Foreskin melanocyte (primary cell): ENCODE measurements at places on chromosomes 7 and 10.

- DNase-seq, result no peak
Observed at GRCh38 chr10:6912424-6912823, 332.3 kb upstream of the PRKCQ start.

- peak; percentile 48 for DNase-seq
Observed at GRCh38 chr7:6106140-6106904, 75.1 kb downstream of the ANKRD61 start.

GRCh38 chr7:133698127-133698526 is 429.0 kb upstream of the LRGUK start:
- DNase-seq, result no peak

GRCh38 chr10:97444212-97444611 is 1.6 kb downstream of the EXOSC1 start:
- no peak for DNase-seq

- DNase-seq, result no peak
Observed at GRCh38 chr7:128217967-128218652, 23.0 kb upstream of the LEP start.

GRCh38 chr10:100995181-100995580 is 4.4 kb upstream of the LZTS2 start:
- DNase-seq, result no peak

DNA sequence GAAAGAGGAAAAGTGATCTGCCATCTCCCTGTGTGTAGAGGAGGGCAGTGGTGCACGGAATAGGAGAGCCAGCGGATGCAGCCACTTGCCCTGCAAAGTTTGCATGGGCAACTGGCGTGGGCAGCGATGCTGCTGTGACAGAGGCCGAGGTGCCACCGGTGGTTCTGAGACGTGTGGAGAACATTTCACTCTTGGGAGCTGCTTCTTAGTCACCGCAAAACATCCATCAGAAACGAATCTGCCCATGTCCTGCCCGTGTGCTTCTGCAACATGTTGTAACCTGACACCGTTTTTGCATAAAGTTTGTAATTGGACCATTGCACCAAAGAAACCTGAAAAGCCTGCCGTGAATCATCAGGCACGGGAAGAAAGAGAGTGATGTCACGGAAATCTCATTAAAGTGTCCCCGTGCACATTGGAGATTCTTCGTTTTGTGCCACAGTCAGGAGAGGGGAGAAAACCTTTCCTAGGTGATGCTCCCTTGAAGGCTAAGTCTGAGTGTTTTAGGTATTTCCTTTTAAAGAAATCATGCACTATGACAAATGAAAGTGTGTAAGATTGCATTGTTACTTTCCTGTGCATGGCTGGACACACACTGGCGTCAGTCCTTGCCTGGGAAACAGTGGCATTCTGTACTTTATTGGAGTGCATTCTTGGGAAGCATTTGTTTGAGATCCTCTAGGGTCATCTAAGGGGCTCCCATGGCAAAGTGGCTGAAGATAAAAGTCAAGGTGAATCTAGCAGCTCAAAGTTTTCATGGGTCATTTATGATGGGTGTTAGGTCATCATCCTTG is 302.6 kb downstream of the KLF6 start:
- DNase-seq, result peak; percentile 25

- DNase-seq, result no peak
Observed at GRCh38 chr7:64889686-64890162, 13.3 kb upstream of the ZNF273 start.

GRCh38 chr10:97861097-97861750 is 11.6 kb downstream of the GOLGA7B start:
- DNase-seq, result peak; percentile 95

- DNase-seq, result no peak
Observed at GRCh38 chr10:120483006-120483405, 26.0 kb downstream of the PLPP4 start.

DNA sequence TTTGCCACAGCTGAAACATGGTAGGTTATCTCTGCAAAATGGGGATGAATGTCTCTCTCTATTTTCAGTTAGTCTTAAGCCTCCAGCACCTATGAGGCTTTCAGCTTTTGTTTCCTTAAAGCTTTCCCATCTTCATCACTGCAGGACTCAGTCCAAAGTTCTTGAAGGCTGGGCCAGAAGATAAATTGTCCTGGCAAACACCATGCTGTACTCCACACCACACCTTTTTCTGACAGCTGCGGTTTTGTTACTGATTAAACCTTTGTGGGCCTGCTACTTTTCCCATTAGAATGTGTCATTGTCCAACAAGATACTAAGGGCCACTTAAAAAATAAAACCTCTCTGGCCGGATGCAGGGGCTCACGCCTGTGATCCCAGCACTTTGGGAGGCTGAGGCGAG is 87.2 kb upstream of the A1CF start:
- DNase-seq, result no peak

GRCh38 chr7:130909161-130909836 is 175.3 kb upstream of the KLF14 start:
- no peak for DNase-seq

DNA sequence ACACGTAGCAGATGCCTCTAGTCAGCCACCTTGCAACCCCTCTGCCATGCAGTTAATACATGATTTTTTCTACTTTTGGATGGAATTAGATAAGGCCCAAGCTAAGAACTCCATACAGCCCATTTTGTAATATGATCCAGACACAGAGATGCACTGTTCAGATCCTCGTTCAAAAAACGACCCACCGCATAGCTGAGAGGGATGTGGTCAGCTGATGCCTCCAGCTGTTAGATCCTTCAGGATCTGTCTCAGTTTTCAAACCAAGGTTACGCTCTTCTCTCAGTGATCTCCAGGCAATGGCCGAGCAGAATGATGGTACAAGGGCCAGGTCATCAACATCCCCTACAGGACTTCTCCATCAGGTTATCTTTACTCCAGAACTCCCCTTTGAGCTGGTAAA is 881.7 kb upstream of the C7orf33 start:
- DNase-seq, result no peak

DNA sequence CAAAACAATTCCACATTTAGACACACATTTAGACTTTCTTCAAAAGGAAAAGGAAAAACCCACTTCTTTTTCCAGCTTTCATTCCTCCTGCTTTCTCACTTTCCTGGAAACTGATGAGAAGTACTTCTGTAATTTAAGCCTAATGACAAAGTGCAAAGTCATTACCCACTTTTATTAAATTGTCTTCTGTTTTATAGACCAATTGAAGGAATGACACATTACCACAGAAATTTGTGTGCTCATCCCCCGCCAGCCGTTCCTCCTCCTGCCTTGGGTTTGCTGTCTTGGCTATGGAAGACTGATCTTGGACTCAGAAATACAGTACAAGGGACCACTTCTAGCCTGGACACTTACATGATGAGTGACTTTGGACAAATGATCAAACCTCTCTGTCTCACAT is 717.8 kb downstream of the SORCS3 start:
- no peak for DNase-seq

- no peak for DNase-seq
Observed at GRCh38 chr10:123019941-123020703, 11.3 kb downstream of the ACADSB start.

DNA sequence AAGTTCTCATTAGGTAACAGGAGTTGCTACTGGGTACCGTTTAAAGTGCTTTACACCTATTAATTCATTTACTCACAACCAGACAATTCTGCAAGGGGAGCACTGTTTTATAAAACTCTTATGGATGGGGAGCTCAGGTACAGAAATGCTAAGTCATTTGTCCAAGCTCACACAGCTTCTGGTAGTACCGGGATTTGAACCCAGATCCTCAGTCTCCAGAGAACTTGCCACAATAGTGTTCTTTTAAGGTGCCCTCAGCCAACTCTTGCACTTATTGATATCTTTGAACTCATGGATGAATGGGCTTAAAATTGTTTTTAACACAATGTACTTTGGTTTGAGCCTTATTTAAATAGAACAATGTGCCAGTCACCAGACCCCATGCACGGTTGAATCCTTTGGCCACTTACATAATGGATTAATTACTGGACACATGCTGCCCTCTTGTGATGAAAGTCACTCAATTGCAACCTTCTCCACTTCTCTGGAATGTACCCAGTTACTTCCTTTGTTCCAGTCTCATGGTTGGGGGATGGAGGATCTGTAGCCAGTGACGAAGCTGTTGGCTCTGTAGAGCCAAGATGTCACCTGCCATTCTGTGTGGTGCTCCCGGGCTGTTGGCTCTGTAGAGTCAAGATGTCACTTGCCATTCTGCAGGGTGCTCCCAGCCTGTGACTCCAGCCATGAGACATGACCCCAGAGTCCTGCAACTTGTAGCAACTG is 65.6 kb downstream of the NOD1 start:
- peak; percentile 91 for DNase-seq

GRCh38 chr7:156777364-156778069 is 115.5 kb downstream of the LMBR1 start:
- DNase-seq, result no peak

- no peak for DNase-seq
Observed at GRCh38 chr7:73308074-73308664, 457 bp downstream of the NSUN5 start.

- no peak for DNase-seq
Observed at GRCh38 chr7:7324698-7325097, 142.4 kb downstream of the C1GALT1 start.

GRCh38 chr10:102713539-102713813 is 721 bp downstream of the ARL3 start:
- no peak for DNase-seq

DNA sequence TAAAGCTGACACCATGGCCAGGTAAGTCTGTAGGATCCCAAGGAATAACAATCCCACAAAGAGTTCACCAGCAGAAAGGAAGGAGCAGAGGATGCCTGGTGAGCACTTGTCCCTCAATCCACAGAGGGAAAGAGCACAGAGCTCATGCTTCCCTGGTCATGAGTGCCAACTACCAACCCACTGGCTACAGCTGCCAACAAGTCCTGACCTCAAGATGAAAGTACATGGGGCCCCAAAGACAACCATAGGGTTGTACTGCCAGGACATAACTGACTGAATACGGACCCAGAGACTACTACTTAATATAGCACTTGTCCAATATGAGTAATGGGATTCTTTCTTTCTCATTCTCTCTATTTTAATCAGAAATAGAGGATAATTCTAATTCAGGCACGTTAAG is 83.3 kb downstream of the JCAD start:
- no peak for DNase-seq

DNA sequence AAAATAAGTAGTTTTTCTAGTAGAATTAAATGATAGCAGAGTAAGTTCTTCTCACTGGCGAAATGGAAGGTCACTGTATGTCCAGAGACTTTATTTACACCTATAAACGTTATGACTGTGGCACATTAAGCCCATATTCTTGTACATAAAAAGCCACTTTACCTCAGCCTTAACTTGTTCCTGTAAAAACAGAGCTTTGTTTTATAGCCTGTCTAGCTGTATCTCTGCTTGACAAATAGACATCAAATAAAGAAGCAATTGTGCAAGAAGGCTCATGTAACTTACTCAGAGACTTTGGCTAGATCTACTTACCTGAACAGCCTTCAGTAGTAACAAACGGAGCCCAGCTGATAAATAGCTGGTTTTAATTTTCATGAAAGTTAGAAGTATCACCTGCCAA is 324.1 kb upstream of the BMPER start:
- no peak for DNase-seq

- DNase-seq, result peak; percentile 95
Observed at GRCh38 chr7:151736403-151736909, 140.5 kb downstream of the PRKAG2 start.

DNA sequence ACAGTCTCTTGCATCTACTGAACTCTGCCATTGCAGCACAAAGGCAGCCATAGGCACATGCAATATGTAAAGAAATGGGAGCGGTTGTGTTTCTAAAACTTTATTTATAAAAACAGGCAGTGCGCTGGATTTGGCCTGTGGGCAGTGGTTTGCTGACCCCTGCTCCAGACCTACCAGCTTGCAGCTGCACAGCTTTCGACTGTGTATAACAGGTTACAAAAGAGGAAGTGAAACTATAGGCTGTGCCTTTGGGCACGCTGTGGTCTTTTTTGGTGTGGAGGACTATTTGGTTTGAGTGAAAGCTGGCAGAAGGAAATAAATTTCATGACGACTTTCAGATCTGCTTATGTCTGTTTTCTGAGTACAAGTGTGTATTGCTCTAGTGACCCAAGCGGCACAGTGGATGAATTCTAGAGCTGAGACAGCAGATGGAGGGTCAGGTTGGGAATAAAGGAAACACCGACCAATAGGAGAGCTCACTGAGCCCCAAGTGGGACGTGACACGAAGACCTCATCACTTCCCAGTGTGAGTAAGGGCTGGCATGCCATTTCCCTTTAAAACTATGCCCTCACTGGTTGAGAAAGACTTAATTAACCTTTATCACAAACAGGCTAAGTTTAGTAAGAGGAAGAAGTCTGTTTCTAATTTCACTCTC is 152.7 kb downstream of the ANK3 start:
- DNase-seq, result peak; percentile 5

DNA sequence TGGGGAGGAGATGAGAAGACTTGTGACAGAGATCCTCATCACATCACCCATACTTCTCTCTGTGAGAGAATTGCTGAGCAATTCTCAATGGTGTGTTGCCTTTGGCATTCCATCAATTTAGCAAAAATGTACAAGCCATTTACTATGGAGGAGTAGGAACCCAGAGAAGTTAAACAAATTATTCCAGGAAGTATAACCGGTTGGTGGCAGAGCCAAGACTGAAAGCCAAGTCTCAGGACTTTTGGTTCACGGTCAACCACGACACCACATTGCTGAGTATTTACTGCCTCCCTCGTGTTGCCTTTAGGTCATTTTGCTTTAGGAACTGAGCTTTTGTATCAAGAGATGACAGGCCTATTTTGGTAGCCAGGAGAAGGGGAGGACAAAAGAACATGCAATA is 88.0 kb upstream of the ELMO1 start:
- DNase-seq, result peak; percentile 6

DNA sequence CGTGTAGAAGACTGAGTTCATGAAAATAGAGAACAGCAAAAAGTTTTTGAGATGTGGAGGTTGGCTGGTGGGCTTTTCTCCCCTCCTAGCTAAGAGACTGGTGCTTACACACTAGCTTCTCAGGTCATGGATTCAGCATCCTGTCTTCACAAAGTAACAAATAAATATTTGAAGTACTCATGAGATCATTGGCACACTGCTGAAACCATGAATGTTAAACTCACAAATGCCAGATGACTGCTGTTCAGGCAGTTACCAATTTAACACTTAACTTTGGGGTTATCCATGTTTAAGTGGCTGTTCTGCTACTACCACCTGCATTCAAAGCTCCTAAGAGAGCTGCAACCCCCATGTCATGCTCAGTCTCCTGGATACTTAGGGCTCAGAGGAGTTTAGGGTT is 119.0 kb upstream of the BET1 start:
- no peak for DNase-seq
